ENCODE measurements at places on chromosomes 6 and 20. TPM values are rescaled to one million over a fixed set of nuclear protein-coding genes. Genes with fewer than 3 reads are reported as not detected.

DNA sequence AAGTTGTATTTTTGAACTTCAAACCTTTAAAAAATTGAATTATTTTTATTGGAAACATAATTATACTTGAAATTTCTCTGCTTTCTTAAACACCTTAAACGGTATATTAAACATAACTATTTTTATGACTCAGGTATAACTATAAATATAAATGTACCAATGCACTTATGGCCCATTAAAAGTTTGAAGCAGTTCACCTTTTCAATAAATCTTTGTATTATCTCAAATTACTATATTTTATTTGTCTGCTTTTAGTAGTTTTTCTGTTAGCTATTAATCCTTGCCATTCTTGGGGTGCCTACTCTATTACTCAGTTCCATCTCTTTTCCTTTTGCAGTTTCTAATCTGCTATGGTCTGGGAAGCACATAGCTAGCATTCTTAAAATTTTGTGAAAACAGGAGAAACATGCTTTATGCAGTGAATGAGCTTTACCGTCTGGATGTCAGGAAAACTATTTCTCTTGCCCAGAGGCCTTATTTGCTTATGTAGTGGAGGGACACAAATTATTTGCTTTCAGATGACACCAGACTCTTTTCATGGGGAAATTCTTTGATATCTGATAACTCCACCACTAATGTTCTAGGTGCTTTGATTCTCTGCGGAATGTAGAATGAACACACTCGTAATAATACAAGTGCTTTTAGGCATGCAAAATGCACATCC, 378.9 kb upstream of the CITED2 start:
- DNase-seq = no peak

DNA sequence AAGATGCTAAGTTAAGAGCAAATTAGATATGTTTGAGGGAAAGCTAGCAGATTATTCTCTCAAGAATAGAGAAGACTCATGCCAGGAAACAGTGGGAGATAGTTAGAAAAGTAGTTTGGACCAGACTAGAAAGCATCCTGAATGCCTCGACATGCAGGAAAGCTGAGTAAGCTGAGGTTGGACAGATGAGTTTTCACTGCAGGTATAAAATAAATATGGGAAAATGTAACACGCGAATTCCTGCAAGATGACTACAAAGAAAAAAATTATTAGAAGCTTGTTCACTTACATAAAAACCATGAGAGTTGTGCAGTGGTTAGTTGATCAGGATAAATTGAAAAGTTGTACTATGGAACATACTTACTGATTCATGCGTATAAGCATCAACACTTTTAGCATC, 484.2 kb upstream of the MANEA start:
- no peak for DNase-seq

GRCh38 chr6:111610548-111611172, 5.0 kb upstream of the TRAF3IP2 start:
- DNase-seq = no peak

- DNase-seq = no peak
Measured at GRCh38 chr6:14010275-14010674, 85.5 kb downstream of the RNF182 start.

DNA sequence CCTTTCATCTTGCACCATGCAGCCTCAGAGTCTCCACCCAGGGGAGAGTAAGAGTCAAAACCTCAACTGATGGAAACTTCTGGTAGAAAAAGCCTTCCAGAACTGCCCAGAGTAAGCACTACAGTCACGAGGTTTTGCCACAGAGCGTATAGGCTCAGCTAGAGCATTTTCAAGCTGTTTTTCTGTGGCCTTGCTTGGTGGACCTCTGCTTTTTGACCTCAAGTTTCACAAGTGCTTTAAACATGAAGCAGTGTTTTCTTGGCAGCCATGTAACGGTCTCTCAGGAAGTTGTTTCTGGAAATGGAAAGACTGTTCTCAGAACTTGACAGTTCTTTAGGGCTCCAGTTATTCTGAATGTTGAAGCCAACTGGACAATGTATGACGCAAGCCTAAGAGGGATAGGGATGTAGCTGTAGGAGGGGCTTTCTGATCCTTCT, 146.5 kb downstream of the ZDHHC14 start:
- DNase-seq = no peak

The USP49 gene
- 8.3 TPM for total RNA-seq

GRCh38 chr6:124970243-124970642, 8.0 kb downstream of the RNF217 start:
- no peak for DNase-seq

GRCh38 chr20:48313324-48313723, 514.5 kb downstream of the PREX1 start:
- no peak for DNase-seq

Measured in activated naive CD4-positive, alpha-beta T cell treated with anti-CD3 and anti-CD28 coated beads for 36 hours (primary cell).